ENCODE measurements at places on chromosomes 1 and 21.

- no peak for DNase-seq
These were observed 27.4 kb downstream of the CHML start for GRCh38 chr1:241612533-241613477.

DNA sequence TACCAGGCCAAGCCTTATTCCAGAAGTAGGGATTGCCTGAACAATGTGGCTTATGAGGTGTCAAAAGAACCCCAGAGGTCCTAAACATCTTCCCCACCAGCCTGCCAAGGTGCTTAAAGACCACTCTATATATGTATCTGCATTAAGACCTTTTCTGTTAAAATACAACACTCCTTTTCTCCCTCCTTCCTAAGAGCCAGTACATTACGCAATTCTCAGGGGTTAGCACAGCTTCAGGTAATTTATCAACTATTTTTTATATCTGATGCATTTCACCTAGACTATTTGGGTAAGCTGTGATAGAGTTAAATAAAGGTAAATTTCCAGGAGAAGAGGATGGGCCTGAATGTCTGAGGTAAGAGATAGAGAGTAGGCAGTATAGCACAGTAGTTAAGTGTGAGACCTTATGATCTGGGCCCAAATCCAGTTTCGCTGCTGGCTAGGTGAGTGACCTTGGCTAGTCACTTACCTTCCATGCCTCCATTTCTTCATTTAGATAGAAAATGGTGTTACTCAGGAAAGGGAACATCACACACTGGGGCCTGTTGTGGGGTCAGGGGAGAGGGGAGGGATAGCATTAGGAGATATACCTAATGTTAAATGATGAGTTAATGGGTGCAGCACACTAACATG, 5.1 kb upstream of the CCN1 start:
- no peak for DNase-seq

DNA sequence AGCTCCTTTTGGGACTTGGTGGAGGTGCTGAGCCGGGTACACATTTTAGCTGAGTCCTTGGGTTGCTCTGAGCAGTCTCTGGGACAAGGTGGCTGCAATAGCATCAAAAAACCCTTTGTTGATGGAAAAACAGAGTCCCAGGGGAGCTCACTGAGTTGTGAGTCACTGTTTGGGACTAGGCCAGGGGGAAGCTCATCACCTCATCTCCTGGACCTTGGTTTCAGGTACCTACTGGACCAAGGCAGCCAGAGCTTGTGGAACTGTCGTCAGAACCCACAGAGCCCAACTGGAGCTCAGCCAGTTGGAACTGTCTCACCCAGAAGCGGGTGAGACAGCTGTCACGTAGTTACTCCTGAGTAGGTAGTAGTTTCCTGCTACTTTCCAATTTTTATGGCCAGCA, 146.7 kb downstream of the HLX start:
- DNase-seq, result no peak

GRCh38 chr1:212692774-212693644, 6.6 kb downstream of the BATF3 start:
- DNase-seq, result no peak

- no peak for DNase-seq
These were observed 193.3 kb upstream of the SNX7 start for GRCh38 chr1:98468111-98468717.

DNA sequence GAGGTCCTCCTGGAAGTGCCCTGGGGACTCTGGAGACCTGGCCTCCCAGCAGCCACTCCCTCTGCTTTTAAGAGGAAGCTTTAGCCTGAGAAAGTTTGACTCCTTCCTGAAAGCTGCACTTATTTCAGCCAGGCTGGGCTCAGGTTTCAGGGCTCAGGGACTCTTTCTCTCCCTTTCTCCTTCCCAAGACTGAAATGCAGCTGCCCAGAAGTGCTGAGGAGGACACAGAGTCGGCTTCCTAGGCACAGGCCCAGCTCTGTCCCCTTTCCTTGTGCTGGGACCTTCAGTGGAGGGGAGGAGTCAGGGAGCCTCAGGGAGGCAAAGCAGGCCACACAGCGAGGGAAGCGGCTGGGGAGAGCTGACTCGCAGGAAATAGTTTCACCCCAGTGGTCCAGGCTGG, 137.3 kb downstream of the NAV1 start:
- DNase-seq, result no peak

All from activated T-cell treated with anti-CD3 and anti-CD28 coated beads for 24 hours (primary cell).